ENCODE measurements at places on chromosomes 2 and 18.

- DNase-seq: no peak
Observed at GRCh38 chr2:105490956-105491355, 92.1 kb upstream of the FHL2 start.

GRCh38 chr2:183070942-183071844, 7.4 kb upstream of the DUSP19 start:
- DNase-seq: peak; percentile 70

GRCh38 chr2:240579771-240580614, 6.5 kb upstream of the CAPN10 start:
- DNase-seq: no peak

- DNase-seq: no peak
Observed at GRCh38 chr2:57217013-57217412, 829.6 kb upstream of the VRK2 start.

- DNase-seq: no peak
Observed at GRCh38 chr18:78773819-78774218, 205.8 kb upstream of the SALL3 start.

GRCh38 chr2:226890286-226890685, 54.4 kb downstream of the RHBDD1 start:
- DNase-seq: no peak

DNA sequence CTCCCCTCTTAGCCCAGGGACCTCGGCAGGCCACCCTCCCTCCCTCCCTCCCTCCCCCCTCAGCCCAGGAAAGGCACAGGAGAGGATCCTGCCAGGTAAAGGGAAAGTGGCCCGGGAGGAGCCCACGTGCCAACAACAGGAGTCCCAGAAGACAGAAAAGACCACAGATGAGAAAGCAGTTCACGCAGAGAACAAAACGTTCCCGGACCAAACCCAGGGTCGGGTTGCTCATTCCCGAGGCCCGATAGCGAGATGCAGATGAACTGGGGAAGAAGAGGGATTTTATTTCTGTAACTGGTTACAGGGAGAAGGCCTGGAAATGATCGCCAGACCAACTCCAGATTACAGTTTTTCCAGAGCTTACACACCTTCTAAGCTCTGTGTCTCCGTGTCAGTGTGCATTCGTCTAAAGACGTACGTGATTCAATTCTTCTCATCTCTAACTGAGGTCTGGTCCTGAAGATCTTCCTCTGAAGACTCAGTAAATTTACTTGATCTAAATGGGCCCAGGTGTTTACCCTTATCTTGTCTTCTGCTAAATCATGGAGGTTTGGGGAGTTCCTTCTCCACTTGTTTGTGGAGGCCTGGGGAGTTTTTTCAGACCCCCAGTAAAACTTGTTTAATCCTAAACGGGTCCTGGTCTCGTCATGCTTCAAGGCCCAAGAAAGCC, 807 bp upstream of the NEU4 start:
- DNase-seq: no peak

DNA sequence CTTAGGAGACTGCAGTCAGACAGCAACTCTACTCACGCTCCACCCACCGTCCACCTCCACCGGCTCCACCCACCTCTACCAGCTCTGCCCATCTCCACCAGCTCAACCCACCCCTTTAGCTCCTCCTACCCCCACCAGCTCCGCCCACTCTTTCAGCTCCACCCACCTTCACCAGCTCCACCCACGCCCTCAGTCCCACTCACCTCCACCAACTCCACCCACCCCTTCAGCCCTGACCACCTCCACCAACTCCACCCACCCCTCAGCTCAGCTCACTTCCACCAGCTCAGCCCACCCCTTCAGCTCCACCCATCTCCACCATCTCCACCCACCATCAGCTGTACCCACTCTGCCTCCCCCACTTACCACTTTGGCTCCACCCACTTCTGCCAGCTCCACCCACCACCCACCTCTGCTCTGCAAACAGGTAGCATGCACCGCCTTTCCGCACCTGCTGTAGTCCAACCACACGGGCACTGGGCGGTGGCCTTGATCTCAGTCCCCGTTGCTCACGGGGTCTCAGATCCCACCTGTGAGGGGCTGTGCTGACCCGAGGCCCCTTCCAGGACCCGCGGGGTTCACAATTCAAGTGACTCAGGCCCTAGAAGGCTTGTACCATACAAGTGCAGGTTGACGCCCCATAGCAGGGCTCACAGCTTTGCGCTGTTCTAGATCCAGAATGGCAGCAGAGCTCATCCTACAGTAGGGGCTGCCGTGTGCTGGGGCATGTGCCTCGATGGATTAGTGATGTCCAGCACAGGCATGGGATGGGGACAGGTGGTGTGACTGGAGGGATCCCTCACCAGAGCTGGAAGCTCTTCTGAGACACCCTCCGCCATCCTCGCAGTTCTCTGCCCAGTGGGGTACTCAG, 77.2 kb upstream of the OTOS start:
- DNase-seq: no peak

DNA sequence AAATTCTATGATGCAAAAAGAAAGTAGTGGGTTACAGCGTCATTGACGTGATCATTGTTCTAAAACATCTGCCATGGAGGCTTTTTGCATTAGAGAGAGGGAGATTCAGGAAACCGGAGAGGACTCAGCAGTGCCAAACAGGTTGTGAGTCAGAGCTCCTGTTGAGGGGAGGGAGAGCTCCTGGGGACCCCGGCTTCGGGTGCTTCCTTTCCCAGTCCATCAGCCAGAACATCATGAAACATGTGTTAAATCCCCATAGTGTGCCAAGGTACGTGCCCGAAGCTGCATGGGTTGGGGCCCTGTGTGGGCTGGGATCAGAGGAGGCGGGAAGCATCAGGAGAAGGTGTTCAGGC, 791 bp upstream of the CYRIA start:
- no peak for DNase-seq

- DNase-seq: peak; percentile 45
Observed at GRCh38 chr18:79567481-79568147, 112.0 kb upstream of the CTDP1 start.

GRCh38 chr18:59942601-59943000, 42.8 kb downstream of the PMAIP1 start:
- DNase-seq: no peak

- no peak for DNase-seq
Observed at GRCh38 chr18:66646609-66647008, 42.7 kb upstream of the CDH19 start.

DNA sequence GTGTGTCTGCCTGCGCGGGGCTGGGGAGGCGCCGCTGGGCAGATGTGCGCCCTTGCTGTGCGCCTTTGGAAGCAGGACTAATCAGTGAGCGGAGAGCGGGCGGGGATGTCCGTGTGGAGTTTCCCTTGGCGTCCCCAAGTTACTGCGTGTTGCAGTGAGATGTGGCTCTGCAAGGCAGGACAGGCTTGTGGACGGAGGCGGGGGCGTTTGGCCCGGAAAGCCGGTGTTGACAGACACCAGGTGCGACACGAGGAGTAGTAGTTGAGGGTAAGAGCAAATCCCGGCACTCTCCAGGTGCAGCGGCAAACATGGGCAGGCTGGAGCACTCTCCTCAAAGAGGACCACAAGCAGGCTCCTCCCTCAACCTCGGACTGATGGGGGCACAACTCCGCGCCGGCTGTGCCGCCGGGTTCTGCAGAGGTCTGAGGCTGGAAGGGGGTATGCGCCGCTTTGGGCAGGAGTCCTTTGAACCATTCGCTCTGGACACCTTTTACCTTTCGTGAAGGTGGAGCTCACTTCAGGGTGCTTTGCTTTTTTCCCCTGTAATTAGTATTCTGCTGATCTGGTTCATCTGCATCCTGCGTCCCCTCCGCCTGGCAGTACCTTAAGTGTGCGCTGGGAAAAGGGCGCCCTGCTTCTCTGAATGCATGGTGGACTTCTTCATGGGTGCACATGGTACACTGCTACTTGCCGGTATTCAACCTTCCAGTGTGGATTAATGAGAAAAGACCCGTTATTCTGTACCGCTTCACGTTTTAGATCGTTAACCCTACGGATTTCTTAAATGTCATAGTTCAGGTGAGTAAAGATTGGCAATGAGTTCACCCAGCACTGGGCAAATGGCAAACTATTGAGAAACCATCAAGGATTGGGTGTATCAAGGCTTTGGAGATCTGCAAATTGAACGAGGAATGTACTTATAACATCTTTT, 608 bp downstream of the CDH7 start:
- no peak for DNase-seq

- DNase-seq: no peak
Observed at GRCh38 chr2:238169048-238169707, 10.4 kb downstream of the ERFE start.

GRCh38 chr2:127630096-127630863, 15.7 kb upstream of the GPR17 start:
- no peak for DNase-seq

GRCh38 chr2:149924549-149925213, 337.1 kb upstream of the MMADHC start:
- DNase-seq: no peak

DNA sequence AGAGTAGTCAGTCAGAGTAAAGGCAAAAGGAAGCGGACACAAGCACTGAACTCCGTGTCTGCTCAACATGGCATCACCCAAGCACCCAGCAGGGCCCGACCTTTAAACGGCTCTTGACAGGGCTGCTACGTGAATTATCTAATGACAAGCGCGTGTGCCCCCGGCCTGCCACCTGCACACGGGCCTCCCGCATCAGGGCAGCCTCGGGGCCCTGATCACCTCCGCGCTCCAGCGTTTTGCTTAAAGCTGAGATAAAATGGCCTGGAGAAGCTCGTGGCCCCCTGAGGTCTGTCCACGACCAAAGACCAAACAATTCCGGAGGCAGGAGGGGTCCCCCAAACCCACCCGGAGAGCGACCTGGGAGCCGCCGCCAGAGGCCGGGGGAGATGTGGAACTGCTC, 376 bp downstream of the NDUFA10 start:
- DNase-seq: no peak

GRCh38 chr2:149715005-149715592, 127.5 kb upstream of the MMADHC start:
- peak; percentile 55 for DNase-seq

GRCh38 chr18:13416848-13417247, 198.3 kb downstream of the LDLRAD4 start:
- DNase-seq: no peak

All from iPS DF 6.9 (cell line).